Stimulated activated CD8-positive, alpha-beta memory T cell treated with anti-CD3 and anti-CD28 coated beads, Interleukin-2, amount 100 ng/mL, for 1 hour (primary cell): ENCODE measurements at places on chromosomes 11 and 22.

DNA sequence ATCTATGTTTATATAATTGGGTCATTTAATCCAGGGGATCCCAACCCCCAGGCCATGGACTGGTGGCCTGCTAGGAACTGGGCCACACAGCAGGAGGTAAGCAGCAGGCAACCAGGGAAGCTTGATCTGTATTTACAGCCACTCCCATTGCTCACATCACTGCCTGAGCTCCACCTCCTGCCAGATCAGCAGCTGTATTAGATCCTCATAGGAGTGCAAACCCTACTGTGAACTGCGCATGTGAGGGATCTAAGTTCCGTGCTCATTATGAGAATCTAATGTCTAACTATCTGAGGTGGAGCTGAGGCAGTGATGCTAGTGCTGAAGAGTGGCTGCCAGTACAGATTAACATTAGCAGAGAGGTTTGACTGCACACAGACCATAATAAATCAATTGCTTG is 32.8 kb downstream of the MS4A2 start:
- no peak for DNase-seq

GRCh38 chr11:96136613-96137298 is 206.2 kb downstream of the MAML2 start:
- no peak for DNase-seq

GRCh38 chr22:37248251-37248650 is 4.2 kb upstream of the RAC2 start:
- DNase-seq = no peak

GRCh38 chr11:13784441-13784840 is 116.0 kb downstream of the FAR1 start:
- no peak for DNase-seq

DNA sequence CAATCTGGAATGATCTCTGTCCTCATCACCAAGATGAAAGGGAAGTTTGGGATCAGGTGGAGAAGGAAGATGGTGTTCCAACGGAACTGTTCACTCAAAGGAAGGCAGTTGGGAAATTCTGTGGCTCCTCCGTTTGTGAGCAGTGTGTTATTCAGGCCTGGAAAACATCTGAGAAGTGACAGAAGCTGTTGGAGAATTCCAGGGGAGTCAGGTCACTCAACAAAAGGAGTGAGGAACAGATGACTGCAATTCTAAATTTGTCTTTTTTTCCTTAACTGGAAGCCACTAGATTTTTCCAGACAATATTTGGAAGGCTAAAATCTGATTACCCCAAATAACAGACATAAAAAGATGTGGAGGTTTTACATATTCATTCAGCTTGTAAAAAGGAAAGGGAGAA is 107.8 kb downstream of the CD44 start:
- DNase-seq = no peak

DNA sequence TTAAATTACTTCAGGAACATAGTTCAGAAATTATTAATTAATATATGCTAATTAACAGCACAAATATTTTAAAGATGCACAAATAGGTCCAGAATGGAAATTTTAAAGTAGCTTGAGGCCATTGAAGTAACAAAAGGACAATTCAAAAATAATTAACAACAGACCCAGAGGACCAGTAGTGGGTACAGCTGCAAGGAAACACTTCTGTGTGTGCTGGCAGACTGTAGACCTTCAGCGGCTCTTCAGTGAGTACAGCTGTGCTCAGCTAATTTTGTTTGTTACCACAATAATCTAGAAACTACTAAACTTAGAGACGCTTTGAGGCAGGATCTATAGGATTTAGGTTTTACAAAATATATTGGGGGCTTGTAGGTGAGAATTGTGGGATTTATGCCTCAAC is 103.8 kb downstream of the GRIA4 start:
- no peak for DNase-seq

DNA sequence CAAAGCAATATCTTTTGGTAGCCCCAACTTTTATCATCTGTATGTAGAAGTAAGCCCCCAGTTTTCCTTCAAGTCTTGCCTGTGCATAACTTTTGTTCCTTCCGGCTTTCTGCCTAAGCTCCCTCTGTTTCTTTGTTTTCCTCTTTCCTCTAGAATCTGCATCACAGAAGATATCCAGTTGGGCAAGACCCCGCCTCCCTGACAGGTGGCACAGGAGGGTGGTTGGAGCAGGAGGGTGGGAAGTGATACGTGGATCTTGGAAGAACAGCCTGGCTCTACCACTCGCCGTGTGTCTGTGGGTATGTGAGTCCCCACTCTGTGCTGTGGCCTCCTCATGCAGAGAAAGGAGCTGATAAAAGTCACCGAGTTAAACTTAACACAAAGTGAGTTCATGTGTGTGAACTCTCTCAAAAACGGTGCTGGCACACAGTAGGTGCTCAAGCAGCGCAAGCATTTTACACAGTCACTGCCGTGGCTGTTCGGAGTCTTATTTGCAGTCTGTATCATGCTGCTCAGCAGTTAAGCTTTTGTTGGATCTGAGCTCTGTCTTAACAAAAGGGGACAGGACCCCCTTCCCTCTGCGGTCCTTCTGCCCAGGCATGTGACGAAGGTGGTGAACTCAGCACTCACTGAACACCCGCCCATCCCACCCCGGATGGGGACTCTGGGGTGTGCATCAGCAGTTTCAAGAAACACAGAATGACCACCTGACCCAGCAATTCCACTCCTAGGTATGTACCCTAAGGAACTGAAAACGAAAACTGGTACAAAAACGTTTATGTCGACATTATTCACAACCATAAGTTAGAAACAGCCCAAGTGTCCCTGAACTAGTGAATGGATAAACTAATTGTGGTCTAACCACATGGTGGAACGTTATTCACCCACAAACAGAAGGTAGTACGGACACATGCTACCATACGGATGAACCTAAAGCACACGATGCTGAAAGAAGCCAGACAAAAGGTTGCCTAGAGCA is 249.1 kb downstream of the CTTN start:
- no peak for DNase-seq

DNA sequence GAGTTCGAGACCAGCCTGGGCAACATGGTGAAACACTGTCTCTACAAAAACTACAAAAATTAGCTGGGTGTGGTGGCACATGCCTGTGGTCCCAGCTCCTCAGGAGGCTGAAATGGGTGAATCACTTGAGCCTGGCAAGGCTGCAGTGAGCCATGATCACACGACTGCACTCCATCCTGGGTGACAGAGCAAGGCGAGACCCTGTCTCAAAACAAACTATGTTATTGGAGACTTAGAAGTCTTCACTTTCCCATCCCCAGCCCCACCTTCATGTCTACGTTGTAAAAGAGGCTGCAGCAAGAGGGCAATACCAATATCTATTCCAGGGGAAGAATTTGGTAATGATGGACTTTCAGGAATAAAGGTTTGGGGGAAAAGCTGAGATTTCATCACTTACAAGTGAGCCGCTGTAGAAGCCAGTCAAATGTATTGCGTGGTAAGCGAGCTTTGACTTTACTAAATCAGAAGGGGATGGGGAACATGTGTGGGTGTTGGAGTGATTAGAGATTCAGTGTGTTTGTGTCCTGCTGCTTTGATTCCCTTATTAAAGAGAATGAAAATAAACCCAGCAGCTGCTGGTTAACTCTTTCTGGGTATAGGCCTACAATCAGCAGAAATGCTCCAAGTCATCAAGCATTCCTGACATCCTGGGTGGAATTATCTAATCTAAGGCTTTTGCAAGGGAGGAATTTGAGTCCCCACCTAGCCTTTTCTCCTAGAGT is 53.7 kb downstream of the UBASH3B start:
- no peak for DNase-seq

DNA sequence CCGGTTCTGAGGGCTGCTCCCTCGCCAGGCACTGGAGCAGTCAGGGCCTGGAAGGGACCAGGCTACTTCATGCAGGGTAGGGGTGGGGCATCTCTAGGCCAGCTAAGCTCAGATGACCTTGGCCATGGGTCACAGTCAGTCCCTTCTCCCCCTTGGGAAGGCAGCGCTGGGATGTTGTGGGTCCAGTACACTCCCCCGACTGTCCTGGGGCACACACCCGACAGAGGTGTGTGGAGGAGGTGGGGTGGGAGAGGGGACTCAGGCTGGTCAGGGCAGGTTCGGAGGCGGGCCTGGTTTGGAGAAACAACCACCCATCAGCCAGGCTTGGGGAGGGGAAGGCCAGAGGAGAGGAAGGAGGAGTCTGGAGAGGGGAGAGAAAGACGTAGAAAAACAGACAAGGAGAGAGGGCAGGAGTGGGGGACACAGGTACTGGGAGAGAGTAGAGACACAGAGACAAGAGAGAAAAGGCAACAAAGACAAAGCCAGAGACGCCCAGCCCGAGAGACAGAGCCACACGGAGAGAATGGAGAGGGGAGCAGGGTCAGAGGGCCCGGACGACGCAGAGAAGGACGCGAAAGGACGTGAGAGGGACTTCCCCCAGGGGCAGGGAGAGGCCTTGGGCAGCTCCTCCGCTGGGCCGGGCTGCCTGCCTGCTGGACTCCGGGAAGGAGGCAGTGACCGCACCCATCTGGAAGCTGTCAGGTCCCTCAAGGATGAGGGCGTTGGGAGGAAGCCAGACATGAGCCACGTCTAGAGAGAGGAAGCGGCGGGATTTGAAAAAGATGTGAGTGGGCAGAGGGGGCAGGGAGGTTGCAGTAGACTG is 30.6 kb upstream of the TSKU start:
- no peak for DNase-seq

- no peak for DNase-seq
Observed at GRCh38 chr11:18056561-18057181, 10.6 kb upstream of the TPH1 start.

GRCh38 chr11:82865841-82866240 is 34.4 kb downstream of the PRCP start:
- DNase-seq = no peak

DNA sequence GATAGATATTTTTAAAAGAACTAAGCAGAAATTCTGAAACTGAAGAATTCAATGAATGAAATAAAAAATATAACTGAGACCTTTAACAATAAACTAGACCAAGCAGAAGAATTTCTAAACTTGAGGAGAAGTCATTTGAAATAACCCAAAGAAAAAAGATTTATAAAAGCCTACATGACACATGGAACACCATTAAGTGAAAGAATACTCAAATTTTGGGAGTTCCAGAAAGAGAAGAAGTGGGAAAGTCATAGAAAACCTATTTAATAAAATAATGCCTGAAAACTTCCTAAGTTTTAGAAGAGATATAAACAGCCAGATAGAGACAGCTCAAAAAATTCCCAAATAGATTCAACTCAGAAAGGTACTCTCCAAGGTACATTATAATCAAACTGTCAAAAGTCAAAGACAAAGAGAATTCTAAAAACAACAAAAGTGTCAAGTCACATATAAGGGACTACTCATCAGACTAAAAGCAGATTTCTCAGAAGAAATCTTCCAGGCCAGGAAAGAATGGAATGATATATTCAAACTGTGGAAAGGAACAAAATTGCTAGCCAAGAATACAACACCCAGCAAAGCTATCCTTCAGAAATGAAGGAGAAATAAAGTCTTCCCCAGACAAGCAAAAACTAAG is 72.9 kb upstream of the GNAZ start:
- DNase-seq = no peak

DNA sequence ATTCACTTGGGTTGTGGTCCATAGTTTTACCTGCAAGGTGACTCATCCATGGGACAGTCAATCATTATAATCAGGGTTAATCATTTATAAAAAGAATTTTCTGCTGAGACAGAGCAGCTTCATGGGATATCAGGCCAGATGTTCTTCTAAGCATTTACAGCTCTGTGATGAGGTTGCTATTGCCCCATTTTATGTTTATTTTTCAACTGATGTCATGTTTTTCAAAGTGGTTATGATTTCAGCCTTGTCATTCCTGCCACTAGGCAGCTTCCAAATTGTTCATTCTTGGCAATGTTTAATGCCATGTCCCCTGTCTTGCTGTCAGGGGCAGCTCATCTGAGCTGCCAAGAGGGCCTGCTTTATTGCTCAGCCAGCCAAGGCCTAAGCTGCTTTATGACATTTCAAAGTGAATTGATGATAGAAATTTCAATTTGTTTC is 35.9 kb upstream of the ZBED5 start:
- no peak for DNase-seq

- no peak for DNase-seq
Observed at GRCh38 chr11:10899121-10899830, 41.4 kb upstream of the ZBED5 start.

DNA sequence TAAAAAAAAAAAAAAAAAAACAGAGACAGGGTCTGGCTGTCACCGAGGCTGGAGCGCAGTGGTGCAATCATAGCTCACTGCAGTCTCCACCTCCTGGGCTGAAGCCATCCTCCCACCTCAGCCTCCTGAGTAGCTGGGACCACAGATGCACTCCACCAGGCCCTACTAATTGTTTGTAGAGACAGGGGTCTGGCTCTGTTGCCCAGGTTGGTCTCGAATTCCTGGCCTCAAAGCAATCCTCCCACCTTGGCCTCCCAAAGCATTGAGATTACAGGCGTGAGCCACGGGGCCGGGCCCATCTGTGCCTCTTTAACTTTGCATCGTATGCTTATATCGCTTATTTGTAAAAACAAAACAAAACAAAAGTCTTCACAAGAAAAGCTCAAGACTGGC is 3.1 kb downstream of the CPT1A start:
- no peak for DNase-seq

- DNase-seq = no peak
Observed at GRCh38 chr11:73818846-73819245, 31.2 kb downstream of the MRPL48 start.

DNA sequence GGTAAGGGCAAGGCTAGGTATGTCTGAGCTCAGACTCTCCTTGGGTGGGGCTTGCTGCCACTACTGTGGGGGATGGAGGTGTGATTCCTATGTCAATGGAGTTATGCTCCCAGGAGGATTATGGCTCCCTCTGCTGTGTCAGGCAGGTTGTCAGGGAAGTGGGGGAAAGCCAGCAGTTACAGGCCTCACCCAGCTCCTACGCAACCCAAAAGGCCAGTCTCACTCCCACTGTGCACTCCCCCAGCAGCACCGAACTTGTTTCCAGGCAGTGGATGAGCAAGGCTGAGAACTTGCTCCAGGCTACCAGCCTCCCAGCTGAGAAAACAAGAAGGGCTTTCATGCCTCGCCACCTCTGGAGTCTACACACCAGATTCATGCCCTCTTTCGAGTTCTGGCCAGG is 18.2 kb downstream of the C11orf91 start:
- DNase-seq = no peak

- DNase-seq = no peak
Observed at GRCh38 chr11:119091178-119091577, 6.5 kb downstream of the HMBS start.

DNA sequence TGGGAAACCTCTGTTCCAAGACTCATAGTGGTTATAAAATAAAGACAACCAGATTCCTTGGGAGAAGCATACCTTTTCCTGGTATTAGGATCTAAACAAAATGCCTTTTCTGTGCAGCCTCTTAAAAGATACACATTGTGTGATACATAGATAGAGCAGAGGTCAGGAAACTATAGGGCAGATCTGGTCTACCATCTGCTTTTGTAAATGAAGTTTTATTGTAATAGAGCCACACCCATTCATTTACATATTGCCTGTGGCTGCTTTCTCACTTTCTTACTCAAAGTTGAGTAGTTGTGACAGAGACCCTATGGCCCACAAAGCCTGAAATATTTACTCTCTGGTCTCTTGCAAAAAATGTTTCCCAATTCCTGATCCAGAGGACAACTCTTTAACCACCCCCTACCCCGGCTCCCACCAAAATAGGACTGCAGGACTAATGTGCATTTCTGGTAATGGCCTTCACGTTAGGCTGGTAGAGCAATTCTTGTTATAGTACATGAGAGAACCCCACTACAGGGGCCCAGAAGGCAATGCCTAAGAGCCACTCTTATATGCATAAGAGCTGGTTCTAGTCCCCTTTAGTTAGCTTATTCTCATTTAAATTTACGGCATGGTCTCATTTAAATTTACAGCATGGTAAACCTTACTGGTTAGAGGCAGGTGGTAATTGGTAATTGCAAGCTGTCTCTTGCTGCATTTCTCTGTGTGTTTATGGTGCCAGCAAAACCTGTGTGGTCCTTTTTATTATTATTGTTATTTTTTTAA is 76.8 kb upstream of the YWHAH start:
- no peak for DNase-seq
